ENCODE measurements at places on chromosomes 11 and 22. TPM values are rescaled to one million over a fixed set of nuclear protein-coding genes. Genes with fewer than 3 reads are reported as not detected.

The PVALB gene
- not detected for total RNA-seq

DNA sequence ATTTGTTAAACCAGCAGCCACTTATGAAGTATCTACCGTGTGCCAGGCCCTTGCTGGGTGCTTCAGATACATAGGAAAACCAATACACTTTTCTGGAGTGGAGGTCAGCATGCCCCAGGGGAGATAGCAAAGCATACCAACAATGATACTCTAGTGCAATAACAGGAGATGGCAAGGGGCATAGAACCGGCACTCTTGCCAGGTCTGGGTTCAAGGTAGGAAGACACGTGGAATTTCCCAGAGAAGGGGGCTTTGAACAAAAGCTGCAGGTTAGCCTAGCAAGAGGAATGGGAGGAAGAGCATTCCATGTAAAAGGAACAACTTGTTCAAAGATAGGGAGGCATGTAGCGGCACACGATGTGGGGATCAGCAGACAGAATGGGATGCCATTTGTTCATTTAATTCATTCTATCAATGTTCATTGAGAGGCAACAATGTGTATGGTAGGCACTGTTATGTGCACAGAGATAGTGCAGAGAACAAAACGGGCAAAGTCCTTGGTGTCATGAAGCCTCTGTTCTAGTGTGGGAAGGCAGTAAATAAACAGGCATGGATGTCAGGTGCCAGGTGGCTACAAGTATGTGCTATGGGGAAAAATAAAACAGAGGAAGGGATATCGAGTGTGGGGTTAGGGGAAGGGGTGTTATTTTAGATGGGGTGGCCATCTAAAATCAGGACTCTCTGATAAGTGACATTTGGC, 162.6 kb upstream of the E2F8 start:
- DNase-seq = no peak

GRCh38 chr11:35177370-35177769, 38.4 kb downstream of the CD44 start:
- no peak for DNase-seq

The TRIM29 gene
- 0.30 TPM for total RNA-seq

DNA sequence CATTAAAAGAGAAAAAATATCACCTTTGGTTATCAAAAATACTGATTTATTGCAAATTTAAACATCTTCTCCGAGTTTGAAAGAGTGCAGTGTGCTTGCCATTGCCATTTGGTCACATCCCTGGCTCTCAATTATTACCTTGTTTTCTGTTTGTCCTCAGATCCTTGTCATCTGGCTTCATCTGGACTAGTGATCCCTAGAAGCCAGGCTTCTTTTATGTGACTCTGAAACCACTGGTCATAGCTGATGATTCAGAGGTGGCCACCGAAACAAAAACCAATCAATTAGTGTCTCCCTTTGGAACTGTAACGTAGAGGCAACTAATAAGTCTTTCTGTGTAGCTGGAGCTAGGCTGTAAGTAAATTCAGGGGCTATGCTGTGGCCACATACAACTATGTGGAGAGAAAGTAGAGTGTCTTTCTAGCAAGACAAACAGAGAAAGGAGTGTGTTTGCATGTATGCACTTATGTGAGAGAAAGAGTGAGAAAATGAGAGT, 237.9 kb downstream of the LUZP2 start:
- no peak for DNase-seq

GRCh38 chr22:41009222-41009948, 58.2 kb downstream of the RBX1 start:
- DNase-seq = no peak

GRCh38 chr11:119729951-119730613, 1.1 kb upstream of the NECTIN1 start:
- DNase-seq = peak; percentile 79

- no peak for DNase-seq
Observed at GRCh38 chr11:71407356-71407755, 40.8 kb downstream of the DHCR7 start.

- DNase-seq = no peak
Observed at GRCh38 chr11:133747409-133747808, 97.9 kb downstream of the SPATA19 start.

DNA sequence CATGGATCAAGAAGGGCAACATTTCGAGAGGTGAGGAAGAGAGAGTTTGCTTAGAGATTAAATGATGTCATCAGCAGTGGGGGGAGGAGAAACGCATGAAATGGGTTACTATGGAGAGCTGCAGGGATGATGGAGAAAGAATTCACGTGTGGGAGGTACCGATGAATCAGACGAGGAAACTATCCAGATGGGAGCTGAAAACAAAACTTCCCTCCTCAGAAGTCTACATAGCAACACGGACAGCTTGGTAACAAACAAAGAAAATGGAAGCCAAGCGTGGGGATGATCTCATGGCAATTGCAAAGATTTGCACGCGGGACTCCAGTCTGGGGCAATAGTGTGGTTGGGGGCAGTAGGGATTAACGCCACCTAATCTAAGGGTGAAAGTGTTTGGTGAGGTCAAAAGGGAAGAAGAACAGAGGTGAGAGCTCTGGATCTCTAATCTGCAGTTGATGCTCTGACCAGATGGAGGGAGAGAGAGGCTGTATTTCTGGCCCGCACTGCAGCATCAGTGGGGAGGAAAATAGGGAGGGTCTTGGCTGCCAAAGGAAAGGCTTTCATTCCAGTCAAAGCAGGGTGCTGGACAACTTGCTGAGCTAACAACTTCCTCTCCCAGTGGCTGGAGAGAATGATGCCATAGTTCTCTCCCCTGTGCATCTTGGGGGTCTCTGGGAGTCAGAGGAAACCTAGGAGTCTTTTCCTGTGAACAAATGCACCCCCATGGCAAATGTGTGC, 43.4 kb upstream of the CSNK2A3 start:
- no peak for DNase-seq

The SPON1 gene
- total RNA-seq = 4.8 TPM

- DNase-seq = no peak
Observed at GRCh38 chr11:86738568-86738967, 61.8 kb upstream of the PRSS23 start.

DNA sequence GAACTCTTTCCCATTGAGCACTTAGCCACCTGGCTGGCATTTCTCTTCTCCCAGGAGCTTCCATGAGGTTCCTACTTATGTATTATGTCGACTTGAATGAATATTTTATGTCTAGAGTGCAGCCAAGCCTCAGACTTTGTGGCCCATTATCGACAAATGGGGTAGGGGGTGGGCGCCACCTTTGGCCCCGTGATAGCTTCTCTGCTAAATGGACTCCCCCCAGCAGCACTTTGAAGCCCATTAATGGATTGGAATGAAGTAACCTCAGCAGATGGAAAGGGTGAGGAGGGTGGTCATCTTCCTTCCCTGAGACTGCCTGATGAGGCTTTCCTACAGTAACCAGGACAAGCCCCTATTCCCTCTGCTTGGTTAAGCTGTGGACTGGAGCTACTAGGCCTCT, 5.9 kb downstream of the MARK2 start:
- no peak for DNase-seq

- DNase-seq = no peak
Observed at GRCh38 chr11:120133216-120134105, 4.5 kb downstream of the TRIM29 start.

DNA sequence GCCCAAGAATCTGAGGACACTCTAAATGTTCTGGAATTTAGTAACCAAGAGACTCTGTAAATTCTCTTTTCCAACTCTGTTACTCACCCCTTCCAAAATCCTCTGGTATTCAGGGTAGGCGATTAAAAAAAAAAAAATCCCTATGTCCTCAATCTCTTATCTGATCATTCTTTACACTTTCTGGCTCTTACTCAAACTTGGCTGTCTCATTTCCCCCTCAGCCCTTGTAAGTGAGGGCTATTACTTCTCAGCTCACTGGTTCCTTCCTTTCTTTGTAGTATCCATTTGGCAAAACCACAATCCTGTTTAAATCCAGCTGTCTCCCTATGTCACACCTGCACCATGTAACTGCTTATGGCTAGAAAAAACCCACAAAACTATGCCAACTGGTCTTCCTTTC, 12.7 kb upstream of the MSANTD2 start:
- DNase-seq = no peak

The PLET1 gene
- not detected for total RNA-seq

DNA sequence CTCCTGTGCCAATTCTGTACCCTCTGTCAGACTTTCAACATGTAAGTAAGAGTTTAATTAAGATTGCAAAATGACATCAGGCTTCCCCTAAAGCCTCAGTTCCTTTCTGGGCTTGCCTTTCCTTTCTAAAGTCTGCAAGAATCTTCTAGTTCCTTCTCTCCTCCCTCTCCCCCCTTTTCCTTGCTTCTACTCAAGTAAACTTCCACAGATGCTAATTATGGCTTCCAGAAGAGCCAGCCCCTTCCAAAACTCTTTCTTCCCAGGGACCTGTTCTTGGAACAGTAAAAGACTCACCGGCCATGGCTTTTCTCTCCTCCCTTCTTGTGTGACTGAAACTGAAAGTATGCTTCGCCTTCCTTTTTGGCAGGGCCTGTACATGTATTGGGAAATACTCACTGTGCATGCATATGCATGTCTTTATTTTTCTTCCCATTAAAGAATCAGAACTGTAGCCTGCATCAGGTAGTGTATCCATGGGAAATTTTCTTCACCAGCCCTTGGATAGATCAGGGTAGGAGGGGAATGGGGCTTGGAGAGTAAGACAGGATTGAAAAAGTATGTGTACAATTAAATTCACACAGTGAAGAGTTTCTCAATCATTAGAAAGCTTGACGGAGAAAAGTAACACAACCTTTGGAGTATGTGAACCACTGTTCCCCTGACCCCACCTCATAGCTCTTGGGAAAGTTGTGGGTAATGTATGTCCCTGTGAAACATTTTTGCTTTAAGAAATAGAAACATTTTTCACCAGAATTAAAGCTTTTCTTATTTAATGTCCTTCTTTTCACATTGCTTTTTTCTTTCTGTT, at the start of gene CASP1:
Gene CASP1 (minus strand): TSS at position 332 of the 808 bp plus-strand sequence. CDS start 31 bp downstream, at position 301.
- DNase-seq = no peak

DNA sequence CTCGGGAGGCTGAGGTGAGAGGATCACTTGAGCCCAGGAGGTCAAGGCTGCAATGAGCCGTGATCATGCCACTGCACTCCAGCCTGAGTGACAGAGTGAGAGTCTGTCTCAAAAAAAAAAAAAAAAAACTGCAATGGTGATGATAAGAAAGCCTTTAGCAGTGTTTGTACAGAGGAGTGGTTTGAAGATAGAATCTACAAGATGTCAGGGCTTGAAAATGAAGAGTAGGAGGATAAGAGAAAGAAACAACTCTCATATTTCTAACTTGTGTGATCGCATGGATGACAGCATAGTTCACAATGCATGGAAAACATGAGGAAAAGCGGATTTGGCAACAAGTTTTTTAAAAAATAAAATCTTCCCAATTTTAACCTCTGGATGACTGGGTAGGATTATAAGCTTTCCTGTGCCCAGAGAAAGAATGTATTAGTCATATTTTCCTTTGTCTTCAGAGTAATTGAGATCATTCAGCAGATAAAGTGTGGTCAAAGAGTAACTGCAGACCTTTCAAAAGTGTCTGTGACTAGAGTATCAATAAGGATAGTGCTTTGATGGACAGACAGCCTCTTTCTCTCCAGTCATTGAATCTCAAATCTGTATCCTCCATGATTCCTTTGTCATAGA, 328.1 kb downstream of the CASP12 start:
- no peak for DNase-seq

GRCh38 chr22:43560651-43561050, 148.8 kb downstream of the MPPED1 start:
- no peak for DNase-seq

- DNase-seq = no peak
Observed at GRCh38 chr11:18972336-18972735, 33.1 kb upstream of the MRGPRX1 start.

DNA sequence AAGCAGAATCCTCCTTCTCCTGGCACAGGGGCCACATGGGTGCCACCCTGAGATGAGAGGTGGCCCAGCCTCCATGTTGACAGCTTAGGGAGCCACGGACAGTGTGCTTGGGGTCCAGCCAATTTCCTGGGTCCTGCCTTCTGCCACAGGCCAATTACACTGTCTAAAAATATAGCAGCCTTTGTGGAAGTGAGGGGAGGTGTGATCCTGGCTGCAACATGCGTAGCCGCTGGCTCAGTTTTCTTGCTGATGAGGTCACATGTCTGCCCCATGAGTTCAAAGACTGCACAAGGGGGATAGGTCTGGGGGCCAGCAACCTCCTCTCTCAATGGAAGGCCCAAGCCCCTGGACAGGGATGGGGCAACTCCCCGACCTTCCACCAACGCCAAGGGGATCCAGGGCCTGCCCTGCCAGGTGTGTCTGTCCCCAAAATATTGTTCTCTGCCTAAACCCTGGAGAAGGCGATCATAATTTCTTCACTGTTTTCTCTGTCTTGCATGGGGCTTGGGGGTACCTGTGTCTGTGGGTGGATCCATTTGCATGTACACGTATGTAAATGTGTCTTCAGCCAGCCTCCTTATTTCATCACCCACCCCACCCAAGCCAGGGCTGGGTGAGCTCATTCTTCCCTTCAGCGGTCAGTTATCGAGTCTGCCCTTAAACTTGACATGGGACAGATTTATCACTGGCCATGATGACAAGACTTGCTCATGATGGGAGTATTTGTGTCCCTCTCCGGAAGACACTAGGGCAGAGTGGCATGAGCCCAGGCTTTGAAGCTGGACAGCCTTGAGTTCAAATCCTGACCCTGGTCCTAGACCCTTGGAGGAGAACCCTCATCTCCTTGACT, 59.4 kb downstream of the OTOG start:
- no peak for DNase-seq

GRCh38 chr11:35780951-35781860, 118.6 kb downstream of the TRIM44 start:
- no peak for DNase-seq

DNA sequence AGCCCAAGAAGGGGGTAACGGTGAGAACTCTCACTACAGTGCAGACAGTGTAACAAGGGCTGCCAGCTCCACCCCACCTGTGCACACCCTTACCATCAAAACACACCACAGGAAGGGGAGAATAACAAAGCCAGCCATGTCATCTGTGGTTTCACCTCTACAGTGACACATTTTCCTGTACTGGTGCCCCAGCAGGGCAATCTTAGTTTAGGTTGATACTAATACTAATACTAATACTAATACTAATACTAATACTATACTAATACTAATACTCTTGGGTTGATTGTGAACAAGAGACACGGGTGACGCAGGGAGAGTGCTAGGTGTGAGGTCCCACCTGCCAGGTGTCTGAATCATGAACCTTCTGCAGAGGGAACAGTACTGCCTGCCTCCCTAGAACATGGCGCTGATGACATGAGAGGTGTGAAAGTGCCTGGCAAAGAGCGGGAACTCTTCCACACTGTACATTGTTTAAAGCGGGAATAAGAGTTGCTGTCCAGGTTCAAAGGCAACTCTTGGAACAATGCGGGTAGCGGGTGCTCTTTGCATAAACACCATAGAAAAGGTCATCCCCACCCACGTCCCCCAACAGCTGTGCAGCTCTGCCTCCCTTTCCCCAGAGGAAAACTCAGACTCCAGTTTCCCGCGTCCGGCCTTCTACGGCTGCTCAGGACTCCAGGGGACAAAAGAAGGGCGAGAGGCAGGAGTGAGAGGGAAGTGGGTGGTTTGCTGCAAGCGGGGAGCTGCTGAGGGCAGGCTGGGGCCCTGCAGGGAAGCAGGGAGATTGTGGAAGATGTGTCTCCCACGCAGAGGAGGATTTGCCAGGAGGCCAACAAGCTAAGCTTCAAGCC, 25.0 kb upstream of the TMPRSS4 start:
- no peak for DNase-seq

- no peak for DNase-seq
Observed at GRCh38 chr11:27242591-27242990, 120.4 kb downstream of the CCDC34 start.

All from heart right ventricle (tissue), 16 donors.